ENCODE measurements at places on chromosomes 16 and 17.

DNA sequence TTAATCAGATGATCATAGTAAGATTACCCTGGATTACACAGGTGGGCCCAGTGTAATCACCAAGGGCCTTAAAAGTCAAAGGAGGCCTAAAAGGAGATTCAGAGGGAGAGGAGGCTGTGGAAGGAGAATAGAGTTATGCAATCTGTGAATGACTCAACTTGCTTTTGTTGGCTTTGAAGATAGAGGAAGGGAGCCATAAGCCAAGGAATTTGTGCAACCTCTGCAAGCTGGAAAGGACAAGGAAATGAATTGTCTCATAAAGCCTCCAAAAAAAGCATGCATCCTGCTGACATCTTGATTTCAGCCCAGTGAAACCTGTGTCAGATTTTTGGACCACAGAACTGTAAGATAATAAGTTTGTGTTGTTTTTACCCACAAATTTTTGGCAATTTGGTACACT lies 109.6 kb downstream of the CNTNAP4 start:
- DNase-seq: no peak

DNA sequence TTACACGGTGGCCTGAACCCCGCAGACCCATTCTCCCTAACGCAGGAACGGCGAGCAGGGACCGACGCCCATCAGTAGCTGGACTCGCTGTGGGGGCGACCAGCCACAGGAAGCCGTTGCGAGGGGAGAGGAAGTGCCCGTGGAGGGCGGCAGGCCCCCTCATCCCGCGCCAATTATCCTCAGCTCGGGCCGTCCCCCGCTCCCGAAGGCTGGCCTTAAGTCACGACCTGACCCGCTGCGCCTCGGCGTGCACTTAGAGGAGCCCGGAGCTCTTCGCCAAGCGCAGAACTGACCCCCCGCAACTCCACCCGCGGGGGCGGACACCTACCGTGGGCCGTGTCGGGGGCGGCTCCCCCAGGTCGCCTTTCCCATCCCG lies 401 bp downstream of the ARL16 start:
- no peak for DNase-seq

DNA sequence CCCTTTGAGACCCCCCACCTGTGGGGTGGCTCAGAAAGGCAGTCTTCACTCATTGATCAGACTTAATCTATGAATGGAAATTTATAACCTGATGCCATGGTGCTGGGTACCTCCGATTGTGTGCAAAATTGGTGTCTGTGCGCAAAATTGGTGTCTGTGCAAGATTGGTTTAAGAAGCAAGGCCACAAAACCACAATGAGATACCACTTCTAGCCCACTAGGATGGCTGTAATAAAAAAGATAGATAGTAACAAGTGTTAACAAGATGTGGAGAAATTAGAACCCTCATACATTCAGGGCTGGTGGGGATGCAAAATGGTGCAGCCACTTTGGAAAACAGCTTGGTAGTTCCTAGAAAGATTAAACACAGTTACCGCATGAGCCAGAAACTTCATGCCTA lies 13.9 kb upstream of the CSNK2A2 start:
- no peak for DNase-seq

DNA sequence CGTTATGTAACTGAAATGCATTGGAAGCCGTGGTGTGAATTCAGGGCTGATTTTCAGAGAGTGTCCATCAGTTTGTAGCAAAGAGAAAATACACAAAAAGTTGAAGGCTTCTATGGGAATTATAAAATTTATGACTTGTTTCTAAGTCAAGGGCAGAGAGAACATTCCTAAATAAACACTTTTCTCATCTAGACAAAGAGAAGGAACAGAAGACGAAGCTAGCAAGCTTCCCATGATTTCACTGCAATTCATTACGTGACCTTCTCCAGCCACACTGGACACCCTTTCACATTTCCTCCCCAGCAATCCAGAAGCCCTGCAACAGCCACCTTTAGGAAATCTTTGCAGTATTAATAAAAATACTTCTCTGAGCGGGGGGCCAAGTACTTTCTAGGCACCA lies 67.8 kb downstream of the TMEM100 start:
- DNase-seq: no peak

GRCh38 chr16:52896478-52897164 lies 156.1 kb downstream of the CHD9NB start:
- no peak for DNase-seq

DNA sequence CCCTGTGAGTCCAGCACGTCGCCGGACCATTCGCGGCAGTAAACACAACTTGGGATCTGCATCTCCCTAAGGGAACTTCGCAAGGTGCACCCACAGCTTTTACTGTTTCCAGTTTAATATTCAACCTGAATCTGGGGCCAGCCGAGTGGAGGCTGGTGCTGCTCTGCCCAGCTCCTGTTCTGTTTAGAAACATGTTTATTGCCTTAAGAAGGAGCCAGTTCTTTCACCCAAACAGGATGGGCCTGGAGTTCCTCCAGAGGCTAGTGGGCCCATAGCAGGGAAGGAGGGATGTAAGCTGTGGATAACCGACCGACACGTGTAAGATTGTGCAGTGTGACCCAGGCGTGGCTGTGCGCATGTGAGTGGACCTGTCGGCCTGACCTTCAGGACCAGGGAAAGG lies 17.4 kb downstream of the TBC1D24 start:
- no peak for DNase-seq

DNA sequence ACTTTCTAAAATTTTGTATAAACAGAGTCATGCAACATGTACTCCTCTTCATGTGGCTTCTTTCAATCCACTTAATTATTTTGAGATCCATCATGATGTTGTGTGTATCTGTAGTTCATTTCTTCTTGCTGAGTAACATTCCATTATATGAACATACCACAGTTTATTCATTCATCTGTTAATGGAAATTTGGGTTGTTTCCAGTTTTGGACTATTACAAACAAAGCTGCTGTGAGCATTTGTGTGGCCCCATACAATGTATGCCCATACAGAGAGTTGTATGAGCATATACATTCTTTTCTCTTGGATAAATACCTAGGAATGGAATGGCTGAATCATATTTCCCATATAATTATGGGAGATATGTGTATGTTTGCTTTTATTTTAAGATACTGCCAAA lies 85.6 kb downstream of the CLEC16A start:
- no peak for DNase-seq

DNA sequence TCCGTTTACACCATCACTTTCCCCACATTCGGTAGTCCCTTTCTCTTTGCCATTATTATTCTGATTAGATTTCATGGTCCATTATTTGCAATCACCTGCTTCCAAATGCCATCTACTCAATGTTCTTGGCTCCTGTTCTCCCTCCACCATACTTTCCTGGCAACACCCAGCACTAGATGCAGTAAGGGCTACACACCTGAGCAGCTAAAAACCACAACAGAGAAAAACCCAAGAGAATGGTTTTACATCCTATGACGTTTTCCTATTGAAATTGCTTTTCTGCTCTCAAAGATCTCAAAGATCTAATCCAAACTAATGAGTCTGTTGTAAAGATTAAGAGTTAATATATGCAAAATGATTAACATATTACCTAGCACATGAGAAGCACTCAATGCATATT lies 441.3 kb downstream of the SHISA9 start:
- no peak for DNase-seq

- DNase-seq: no peak
Measured at GRCh38 chr17:18201108-18201507, 17.5 kb downstream of the ALKBH5 start.
